ENCODE measurements at places on chromosomes 11 and 22.

GRCh38 chr11:20084921-20085814 is 75.1 kb downstream of the DBX1 start:
- DNase-seq, result no peak

- no peak for DNase-seq
These were observed 912 bp downstream of the PTPRCAP start for GRCh38 chr11:67436459-67437081.

DNA sequence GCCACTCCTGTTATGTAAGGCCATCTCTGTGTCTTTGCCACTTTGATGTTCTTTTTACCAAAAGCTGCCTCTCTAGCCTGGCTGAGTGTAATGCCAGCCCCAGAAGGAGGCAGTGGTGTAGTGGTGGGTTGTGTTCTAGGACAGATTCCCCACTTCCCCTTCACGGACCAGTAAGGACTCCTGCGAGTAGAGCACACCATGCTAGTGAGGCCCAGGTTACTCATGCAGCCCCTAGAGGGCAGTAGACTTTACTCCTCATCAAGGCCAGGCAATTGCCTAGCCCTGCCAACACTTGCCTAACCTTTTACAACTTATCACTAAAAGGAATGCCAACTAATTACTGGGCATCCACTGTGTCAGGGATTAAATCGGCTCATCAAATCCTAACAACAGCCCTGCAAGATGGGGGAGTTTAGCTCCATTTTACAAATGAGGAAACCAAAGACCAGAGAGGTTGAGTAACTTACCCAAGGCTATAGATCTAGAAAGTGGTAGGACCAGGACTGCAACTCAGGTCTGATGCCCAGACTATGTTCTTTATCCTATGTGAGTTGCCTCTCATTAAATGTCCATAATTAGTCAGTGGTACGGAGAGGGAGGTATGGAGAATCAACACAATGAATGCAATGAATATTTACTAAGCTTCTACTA is 75.3 kb downstream of the APIP start:
- no peak for DNase-seq

- no peak for DNase-seq
These were observed 138.3 kb downstream of the MPPED1 start for GRCh38 chr22:43550024-43550620.

DNA sequence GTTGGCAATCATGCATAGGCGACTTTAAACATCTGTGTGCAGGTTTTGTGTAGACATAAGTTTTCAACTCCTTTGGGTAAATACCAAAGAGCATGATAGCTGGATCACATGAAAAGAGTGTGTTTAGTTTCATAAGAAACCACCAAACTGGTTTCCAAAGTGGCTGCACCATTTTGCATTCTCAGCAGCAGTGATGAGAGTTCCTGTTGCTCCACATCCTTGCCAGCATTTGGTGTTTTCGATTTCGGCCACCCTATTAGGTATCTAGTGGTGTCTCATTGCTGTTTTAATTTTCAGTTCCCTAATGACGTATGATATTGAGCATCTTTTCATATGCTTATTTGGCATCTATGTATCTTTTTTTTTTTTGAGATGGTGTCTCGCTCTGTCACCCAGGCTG is 62.8 kb upstream of the CCND1 start:
- DNase-seq, result no peak

- DNase-seq, result no peak
These were observed 76.4 kb upstream of the SLC22A12 start for GRCh38 chr11:64514590-64514989.

DNA sequence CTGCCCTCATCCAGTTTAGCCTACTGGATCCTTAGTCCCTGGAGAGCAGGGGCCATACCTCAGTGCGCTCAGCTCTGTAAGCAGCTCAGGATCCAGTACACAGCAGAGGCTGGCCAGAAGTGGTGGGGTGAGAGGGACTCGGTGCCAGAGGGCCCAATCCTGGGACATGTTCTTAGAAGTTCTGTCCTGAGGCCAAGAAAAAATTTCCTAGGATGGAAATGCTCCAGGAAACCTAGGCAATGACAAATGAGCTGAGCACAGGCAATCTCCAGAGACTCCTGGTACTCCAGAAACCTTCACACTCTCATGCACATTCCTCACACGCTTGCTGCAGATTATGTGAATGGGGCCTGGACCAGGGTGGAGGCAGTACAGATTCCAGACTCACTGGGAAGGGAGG is 89.6 kb downstream of the SERGEF start:
- DNase-seq, result no peak

GRCh38 chr11:28123151-28123581 is 15.0 kb downstream of the METTL15 start:
- no peak for DNase-seq

- DNase-seq, result no peak
These were observed 1.3 kb downstream of the RAB38 start for GRCh38 chr11:88173956-88174355.

- no peak for DNase-seq
These were observed 18.8 kb upstream of the RBX1 start for GRCh38 chr22:40932396-40932795.

DNA sequence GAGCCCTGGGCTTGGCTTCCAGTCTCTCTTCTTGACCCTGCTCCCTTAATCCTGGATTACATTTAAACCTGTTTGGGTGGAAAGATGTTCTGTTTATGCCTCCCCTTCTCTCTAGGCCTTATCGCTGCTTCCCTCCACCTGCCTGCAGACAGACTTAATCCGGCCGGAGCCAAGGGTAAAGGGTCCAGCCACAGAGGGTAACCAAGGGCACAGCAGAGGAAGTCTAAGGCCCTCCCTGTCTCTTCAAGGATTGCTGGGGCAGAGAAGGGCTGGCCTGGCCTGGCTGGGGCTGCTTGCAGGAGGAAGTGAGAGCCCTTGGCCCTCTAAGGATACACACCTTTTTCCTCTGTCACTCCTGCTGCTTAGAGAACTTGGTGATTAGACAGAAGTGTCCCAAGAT is 2.1 kb downstream of the GAL3ST3 start:
- no peak for DNase-seq

Measured in activated CD8-positive, alpha-beta memory T cell treated with anti-CD3 and anti-CD28 coated beads for 48 hours (primary cell).